ENCODE measurements at places on chromosomes 2 and 18.

- no peak for DNase-seq
Observed at GRCh38 chr2:235598532-235599531, 105.0 kb downstream of the AGAP1 start.

DNA sequence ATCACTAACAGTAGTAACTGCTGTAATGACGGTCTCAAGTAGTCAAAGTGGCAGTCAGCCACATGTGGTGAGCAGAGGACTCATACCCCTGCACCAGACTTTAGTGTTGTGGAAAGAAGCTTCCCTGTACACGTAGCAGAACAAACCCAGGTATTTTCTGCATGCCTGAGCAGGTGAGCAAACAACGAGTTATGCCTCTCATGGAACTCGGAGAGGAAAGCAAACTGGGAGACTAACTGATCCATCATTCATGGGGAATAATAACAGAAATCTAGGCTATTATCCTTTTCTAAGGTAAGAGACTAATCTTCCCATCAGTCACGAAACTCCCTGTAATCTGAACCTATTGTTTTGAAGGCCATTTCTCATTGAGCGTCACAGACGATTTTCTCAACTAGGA, 1495.2 kb upstream of the NXPH2 start:
- no peak for DNase-seq

GRCh38 chr18:58222432-58223125, 178.6 kb downstream of the NEDD4L start:
- DNase-seq: no peak

DNA sequence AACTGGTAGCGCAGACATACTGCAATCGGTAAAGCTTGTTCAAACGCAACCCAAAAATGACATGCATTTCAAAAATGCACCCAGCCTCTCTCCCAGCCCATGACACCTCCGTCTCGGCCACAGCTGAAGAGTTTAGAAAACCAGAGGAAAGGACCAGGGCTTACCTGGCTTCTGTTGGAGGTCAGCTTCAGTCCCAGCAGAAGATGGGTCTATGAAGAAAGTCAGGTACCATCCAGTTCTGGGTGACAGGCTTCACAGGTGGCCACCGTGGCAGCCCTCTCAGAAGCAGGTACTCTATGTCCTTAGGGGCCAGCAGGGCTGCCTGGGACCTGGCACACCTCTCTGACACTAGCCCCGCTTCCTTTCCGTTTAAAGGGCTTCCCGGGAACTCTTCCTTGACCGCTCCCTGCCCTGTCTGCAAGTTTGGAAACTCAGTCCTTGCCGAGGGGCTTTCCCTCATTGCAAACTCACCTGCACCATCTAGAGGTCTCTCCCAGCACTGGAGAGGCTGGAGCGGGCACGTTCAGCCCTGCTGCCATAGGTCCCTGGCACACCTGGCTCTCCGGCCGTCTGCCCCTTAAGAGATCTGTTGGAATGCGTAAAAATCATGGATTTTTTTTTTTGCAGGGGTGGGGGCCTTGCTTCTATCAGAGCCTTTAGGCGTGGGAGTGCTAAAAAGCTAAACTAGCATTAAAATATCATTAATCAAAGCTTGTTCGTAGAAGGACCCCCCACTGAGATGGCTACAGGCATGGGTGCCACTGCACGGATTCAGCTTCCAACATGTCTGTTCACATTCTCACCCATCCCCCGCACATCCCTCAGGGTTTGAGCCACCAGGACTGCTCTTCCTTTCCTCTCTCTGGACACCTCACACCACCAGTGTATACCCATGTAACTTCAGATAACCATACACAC, at the start of gene EDAR:
EDAR (minus strand) TSS at position 425 of the 918 bp plus-strand sequence. CDS start 58,206 bp downstream, outside the sequence.
- DNase-seq: peak; percentile 58

DNA sequence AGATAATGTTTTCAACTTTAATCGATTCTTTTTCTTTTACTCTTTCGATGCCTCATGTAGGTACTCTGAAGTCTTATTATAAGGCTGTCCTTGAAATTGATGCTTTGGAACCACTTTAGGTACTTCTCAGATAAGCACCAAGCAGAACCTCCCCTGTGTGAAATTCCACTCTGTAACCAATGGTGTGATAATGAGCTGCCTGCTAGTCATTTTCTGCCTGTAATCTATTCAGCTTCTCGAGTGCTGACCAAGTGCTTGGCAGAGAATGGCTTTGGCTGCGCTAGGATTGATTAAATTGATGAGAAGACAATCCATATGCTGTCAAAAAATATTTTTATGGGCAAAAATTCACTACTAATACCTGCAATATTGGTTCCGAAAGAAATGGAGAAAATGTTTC, 132.1 kb upstream of the STON1 start:
- DNase-seq: no peak

DNA sequence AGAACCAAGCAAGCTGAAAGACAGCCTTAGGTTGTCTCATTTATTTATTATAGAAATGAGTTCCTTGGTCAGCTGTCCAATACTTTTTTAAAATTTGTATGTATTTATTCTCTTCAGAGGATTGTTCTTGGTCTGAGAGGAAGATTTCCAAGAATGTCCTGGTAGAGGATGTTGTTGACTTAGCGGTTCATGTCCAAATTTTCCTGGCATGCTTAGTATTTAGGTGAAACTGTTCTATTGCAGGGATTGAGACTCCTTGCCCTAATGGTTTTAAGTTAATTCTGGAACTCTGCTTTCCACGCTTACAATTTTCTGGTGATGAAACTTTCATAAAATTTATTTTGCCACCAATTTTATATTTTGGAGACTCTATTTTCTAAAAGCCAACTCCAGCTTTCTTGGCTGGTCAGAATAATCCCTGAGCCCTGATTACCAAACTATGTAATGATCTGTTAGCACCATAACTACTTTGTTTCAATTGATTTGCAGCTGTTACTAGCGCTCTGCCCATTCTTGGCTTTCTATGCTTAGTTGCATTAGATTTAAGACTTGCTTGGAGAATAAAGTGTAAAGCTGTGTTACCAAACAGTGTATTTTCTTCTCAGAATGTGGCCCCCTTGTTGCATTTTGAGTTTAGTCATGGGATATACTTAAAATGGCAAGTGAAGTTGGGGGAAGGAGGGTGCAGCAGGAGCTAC, 1868.8 kb upstream of the CELF4 start:
- DNase-seq: no peak
